Fibroblast of lung (primary cell): ENCODE measurements at places on chromosomes 7 and 10. TPM values are rescaled to one million over a fixed set of nuclear protein-coding genes. Genes with fewer than 3 reads are reported as not detected.

Gene ASAH2
- 0.51 and 0.99 TPM in 2 replicates for total RNA-seq

Gene ASCC1
- 35.2 and 42.1 TPM in 2 replicates for total RNA-seq

- no peak for DNase-seq
These were observed 639.9 kb downstream of the TYW1 start for GRCh38 chr7:67636348-67637022.

GRCh38 chr7:42614636-42615035 is 297.2 kb downstream of the C7orf25 start:
- DNase-seq, result no peak

DNA sequence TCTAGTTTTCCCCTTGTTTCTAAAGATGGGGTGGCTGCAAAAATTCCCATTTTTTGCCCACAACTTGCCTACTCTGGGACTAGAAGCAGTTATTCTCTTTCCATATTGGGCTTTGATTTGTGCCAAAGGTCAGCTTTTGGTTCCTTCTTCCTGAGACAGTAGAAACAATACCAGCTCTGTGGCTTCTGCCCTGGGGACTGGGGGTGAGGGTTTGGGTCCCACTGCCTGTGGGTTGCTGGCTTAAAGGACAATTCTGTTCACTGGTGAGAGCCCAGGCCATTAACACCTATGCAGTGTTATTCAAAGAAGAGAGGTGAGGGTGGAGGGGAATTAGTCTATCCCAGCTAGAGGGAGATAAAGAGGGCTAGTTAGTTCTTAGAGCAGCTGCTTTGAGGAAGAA is 171.5 kb downstream of the CPEB3 start:
- no peak for DNase-seq

DNA sequence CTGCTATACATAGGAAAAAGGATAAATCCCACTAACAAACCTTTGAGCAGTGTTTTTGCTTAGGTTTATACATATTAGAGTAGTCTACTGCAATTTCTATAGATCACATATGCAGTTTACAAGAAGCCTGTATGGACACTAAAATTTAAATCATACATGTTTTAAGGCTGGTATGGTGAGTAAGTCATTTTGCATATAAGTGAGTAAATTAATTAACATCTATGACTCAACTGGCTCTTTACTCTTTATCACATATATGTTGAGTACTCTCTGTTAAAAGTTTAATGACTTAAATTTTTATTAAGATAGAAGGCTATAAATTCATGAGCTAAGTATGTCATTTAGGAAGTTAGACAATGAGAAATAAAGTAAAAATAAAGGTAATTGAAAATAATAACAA is 69.4 kb downstream of the LRRN3 start:
- DNase-seq, result no peak

DNA sequence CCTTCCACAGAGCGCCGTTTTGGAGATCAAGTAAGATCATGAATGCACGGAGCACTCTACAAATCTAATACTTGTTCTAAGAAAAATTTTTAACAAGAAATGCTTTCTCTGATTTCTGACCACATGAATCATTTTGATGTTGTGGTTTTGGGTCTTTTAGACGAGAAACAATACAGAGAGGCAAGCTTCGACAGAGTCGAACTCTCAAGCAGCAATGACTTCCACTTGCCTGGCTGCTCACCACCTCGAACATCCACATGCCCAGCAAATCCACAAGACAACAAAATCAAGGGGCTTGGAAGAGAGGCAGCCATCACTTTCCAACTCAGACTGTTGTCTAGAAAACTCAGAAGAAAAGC is 69.4 kb upstream of the GSDME start:
- no peak for DNase-seq
